Heart right ventricle (tissue), 16 donors: ENCODE measurements at places on chromosomes 6 and 20. TPM values are rescaled to one million over a fixed set of nuclear protein-coding genes. Genes with fewer than 3 reads are reported as not detected.
A peak's percentile ranks its signal among the peaks of the same experiment; 100 is the strongest.

GRCh38 chr6:33851959-33852358 is 48.2 kb upstream of the MLN start:
- no peak for DNase-seq

- DNase-seq, result no peak
Measured at GRCh38 chr6:134020071-134020470, 32.4 kb downstream of the SLC2A12 start.

DNA sequence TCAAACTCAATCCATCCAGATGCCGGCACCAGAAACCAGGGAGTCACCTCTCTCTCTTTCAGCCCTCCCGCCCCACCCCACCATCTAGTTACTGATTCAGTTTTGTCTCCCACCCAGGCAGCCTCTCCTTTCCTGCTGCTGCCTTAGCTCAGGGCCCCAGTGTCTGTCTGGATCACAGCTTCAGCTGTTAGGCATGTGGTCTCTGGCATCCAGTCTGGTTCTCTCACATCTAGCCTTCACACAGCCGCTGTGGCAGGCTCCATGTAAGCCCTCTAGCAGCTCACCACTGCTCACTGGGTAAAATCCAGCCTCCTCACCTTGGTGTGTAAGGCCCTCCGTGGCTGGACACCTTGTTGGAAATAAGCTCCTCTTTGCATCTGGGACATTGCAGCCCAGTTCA is 21.3 kb downstream of the AARS2 start:
- DNase-seq, result no peak

DNA sequence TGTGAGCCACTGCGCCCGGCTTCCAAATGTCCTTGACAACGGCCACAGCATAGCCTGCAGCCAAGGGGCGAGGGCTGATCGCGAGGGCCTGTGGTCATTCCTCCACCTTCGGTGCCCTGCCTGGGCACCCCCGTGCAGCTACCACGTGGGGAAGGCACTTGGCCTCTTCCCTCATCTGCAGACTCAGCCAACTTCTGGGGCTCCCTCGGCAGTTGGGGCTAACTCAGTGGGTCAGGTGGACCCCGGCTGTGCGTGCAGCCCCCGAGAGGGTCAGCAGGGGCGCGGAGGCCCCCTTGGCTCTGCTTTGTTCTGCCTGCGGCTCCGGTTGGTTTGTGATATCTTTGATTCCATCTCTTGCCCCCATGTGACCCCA is 52.9 kb upstream of the BHLHE23 start:
- DNase-seq, result no peak

DNA sequence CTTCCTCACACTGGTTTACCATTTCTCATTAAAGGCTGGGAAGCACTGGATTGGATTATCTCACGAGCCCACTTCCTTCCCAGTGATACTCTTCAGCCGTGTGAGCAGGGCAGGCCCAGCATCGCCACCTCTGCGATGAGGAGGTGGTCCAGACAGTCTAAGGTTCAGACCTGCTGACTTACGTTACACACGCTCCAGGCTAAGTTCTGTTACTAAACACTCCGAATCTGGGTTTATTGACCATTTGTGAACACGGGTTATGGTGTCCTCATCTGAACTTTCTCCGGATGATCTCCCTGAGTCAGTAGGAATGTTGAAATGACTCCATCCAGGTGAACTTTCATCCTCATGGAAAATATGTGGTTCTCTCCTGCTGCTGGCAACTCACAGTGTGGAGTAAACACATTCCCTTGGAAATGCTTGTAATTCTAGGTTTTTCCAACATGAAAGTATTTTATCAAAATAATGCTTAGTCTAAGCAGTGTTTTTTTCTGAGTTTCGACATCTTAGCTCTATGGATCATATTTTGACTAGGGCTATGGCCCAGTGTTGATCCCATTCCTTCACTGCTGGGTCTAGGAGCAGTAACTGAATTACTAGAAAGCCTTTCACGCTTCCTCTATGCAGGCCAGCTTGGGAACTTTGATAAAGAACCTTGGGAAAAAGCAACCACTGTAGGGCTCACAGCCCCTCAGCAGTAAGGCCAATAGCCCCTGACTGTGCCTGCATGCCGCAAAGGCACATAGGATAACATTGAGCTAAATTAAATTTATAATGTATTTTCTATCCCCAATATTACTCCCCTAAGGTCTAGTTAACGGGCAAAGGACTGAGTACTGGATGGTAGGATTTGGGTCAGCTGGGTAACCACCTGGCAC is 37.7 kb upstream of the PXDC1 start:
- DNase-seq, result no peak

DNA sequence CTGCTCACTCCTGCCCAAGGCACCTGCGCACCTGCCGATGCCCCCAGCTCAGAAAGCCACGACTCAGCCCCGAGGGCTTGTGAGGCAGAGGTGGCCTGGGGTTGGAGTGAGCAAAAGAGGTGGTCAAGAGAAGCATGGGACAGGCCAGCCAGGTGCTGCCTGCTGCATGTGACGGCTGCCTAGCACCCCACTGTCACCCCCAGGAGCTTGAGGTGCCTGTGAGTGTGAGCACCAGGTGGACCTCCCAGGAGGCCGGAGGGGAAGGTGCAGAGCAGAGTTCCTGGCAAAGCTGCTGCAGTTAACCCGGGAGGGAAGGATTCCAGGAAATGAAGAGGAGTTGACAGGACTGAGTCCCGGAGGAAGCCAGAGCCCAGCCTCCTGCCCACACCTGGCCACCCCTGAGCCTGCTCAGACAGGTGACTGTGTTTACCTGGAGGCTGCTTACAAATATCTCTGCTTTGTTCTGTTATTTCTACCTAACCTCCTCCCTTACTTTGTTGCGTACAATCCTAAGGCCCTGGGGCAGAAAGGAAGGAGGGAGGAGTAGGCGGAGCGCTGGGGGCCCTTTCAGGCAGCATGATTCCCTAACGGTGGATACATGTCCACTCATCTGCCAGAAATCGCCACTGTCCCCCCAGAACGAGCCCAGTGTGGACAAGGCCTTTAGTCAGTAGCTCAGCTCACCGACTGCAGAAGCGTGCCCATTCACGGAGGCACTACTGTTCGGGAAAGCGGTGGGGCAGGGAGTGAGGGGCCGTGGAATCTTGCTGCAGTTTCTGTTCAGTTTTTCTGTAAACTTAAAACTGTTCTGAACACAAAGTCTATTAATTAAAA is 87.5 kb upstream of the MPC1 start:
- no peak for DNase-seq

DNA sequence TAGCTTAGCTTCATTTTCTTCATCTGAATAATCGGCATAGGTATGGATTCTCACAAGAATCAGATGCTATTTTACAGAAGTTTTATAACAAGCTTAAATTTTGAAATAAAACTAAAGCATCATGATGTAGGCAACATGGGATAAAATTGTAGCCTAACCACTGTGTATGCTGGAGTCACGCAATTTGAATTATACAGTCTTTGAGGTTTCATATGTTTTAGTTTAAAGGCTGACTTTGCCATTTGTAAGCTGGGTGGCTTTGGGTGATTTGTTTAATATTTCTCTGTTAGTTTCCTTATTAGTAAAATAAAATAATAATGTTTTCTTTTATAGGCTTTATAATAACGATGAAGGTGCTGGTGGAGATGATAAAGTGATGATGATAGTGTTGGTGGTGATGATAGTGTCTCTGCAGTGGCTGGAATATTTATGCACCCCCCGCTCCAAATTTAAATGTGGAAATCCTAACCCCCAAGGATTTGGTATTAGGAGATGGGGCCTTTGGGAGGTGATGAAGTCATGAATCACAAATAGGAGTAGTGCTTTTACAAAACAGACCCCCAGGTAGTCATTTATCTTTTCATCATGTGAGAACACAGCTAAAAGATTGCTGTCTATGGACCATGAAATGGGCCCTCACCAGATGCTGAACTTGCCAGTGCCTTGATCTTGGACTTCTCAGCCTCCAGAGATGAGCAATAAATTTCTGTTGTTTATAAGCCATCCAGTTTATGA is 42.0 kb downstream of the DOK5 start:
- DNase-seq, result no peak

DNA sequence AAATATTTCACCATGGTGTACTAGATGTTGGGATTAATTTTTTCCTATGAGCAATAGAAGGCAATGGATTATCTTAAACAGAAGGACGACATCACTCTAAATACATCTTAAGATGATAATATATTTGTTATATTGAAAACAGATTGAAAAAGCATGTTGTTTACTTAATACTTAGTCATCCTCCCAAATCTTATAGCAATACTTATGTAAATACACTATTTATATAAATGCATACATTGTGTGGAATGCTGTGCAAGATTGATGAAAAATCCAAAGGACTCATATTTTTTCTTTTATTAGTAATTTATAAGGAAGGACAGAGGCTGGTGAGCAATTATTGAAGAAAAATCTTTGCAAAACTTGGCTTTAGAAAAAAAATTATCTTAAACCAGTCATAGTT is 593.5 kb downstream of the MMUT start:
- no peak for DNase-seq

DNA sequence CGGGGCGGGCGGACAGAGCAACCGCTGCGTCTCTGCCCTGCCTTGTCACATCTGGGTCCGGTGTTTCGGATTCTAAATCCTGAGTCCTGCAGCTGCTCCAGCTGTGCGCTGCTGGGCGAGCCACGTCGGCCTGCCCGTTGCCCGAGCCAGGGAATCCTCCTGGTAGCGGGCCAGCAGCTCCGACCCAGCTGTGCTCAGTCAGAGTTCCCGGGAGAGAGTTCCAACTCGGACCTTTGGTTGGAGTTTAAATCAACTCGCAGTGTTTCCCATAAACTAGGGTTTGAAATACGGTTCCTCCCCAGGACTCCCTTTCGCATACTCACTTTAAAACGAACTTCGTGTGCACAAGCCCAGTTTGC is 315 bp upstream of the PDE10A start:
- DNase-seq, result peak; percentile 73

GRCh38 chr20:5189917-5190316 is 63.1 kb downstream of the CDS2 start:
- DNase-seq, result no peak

GRCh38 chr20:14829906-14830305 is 492.5 kb upstream of the FLRT3 start:
- DNase-seq, result no peak

The LCA5 gene
- total RNA-seq, result 1.4 TPM

The TTLL9 gene
- total RNA-seq, result not detected

The ADGRG6 gene
- total RNA-seq, result 3.1 TPM

The CLIC5 gene
- total RNA-seq, result 280 TPM
